ENCODE measurements at places on chromosomes 1 and 21.

DNA sequence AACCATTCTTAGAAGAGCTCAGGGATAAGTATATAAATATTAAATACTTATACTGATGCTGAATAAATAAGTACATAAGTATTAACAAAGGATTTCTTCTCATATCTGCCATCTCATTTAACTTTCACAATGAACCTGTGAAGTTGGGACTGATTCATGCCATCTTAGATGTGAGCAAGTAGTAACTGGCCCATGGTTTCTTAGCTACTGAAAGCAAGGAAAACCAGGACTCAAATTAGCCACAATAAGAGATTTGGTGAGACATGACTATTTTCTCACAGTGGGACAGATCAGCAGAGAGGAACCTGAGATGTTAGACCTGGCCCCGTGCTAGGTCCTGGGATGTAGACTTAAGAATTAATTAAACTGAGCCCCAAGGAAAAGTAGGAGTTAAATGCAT, 8.2 kb upstream of the RAB3B start:
- no peak for DNase-seq

DNA sequence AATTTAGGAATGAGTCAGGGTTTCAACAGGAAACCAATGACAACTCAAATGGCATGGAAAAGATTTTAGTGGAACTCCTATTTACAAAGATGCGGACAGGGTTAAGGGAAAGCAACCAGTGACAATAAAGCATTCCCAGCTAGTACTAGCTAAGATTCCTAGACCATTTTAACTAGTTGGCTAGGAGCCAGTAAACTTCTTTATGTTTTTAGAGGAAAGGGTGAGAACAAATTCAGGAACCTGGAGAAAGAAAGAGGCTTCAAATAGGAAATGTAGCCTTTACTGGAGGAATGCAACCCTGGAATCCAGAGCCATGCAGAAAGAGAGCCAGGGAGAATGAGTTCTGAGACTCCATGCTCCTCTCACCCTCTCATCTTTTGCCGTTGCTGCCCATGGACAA, 416.6 kb downstream of the KCTD3 start:
- DNase-seq, result no peak

DNA sequence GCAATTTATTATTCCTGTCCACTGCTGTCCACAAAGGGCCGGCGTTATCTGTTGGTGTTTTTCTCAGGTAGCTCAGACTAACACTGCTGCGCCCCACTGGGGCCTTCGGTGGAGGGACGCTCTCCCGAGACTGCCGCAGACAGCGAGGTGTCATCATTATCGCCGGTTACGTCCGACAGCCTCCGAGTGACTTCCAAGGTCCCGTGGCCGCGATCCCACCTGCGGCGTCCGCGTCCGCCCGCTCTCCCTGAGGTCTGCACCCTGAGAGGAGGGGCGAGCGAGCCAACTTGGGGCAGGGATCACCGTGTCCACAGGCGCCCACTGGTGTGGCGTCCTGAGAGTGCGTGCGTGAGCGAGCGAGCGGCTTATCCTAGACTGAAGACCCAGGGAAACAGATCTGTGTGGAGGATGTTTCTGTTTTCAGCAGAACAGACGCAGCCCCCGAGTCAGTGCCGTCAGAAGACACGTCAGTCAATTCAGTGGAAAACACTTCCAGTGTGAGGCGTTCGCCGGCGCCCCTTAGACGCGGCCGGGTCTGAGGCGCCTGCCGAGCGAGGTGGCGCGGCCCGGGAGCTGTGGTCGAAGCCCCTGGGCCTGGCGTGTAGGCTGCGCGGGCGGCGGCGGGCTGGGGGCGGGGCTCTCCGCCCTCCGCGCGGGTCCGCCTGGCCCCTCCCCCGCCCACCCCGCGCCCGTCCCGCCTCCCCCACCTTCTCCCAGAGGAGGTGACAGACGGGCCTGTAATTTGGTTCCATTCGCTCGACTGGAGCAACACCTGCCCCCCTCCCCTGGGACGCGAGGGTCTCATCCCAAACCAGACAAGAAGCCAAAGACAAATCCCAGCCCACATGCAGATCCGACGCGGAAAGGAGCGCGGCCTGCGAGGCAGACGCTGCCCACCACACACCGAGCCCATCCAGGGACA, 12.6 kb downstream of the NHLH2 start:
- DNase-seq, result no peak

DNA sequence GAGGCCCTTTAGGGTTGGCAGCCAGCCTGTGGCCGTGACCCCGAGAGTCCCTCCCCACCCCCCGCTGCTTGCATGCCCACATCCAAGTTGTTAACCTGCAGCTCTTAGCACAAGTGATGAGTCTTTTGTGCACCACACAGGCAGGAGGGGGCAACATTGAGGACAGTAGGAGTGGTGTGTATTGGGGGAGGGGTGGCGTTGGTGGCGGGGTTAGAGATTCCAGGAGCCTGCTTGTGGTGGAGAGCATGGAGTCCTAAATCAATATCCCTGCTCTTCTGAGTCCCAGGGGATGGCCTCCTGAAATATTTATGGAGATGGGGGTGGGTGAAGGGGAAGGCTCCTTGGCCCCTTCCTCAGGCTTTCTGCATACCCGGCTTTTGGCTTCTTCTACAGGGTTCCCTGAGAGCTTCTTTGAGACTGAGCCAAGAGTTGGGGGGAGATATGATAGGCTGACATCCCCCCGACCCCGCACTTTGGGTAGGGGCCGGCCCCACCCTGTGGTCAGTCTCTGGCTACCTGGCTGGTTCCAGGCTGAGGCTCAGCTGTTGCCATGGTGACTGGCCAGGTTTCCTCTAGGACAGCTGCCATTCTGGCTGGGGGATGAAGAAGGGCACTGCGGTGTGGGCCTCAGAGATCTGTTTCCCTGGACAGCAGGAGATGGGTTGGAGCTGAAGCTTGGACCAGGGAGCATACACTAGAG, 5.0 kb downstream of the CHRNB2 start:
- DNase-seq, result no peak

DNA sequence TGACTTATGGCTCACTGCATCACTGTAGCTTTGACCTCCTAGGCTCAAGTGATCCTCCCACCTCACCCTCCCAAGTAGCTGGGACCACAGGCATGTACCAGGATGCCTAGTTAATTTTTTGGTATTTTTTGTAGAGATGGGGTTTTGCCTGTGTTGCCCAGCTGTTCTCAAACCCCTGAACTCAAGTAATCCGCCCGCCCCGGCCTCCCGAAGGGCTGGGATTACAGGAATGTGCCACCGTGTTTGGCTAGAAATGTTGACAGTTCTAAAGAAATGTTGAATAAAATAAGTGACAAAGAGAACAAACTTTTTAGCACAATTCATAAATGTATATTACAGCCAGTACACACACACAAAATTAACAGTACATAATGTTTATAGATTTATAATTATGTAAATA, 1586.1 kb downstream of the NCAM2 start:
- no peak for DNase-seq

All from vagina (tissue), 2 donors.